ENCODE measurements at places on chromosomes 5 and 9.
A peak's percentile ranks its signal among the peaks of the same experiment; 100 is the strongest.

DNA sequence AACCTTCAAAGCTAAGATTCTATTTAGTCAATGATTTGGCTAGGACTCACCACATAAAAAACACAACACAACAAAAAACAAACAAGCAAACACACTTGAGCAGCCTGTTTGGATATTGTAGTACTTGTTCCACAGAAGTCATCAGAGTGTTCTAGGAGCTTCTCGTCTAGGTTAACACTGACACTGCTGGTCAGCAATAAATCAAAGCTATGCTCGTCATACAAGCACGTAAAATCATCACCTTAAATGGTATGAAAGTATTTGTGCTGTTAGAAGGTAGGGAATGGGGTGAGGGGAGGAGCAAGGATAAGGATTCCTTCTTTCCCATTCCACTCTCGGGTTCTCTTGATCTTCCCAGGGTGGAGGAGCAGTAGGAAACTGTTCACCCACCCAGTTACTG lies 88.0 kb downstream of the ARL15 start:
- DNase-seq = no peak

DNA sequence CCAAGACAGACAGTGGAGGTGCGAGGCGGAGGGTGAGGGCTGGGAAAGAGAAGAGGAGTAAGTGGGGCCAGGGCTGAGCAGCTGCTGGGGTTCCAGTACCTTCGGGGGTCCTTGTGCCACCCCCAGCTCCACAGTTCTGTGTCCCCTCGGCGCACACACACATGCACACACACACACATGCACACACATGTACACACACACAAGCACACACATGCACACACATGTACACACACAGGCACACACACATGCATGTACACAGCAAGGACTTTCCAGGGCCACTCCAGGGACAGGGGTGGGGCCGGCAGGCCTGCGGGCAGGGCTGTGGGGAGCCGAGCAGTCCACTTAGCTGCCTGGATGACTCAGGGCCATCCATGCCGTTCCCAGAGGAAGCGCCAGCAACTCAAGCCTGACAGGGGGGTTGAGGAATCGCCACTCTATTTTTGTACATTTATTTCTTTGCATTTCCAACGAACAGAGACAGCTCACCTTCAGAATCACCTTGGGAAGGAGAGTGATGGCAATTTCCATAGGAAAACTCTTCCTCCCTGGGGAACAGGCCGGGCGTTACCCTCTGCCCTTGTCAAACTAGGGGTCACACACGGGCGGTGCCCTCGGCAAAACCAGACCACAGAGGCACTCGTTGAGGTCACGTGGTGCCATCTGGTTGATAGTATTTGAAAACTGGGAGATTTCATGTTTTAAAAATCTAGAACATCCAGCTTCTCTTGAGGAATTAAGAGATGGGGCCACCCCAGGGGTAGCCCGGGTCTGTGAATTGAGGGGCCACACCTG lies 135.7 kb downstream of the ADAMTS2 start:
- DNase-seq = no peak

GRCh38 chr5:617896-618295 lies 5.8 kb downstream of the CEP72 start:
- no peak for DNase-seq

DNA sequence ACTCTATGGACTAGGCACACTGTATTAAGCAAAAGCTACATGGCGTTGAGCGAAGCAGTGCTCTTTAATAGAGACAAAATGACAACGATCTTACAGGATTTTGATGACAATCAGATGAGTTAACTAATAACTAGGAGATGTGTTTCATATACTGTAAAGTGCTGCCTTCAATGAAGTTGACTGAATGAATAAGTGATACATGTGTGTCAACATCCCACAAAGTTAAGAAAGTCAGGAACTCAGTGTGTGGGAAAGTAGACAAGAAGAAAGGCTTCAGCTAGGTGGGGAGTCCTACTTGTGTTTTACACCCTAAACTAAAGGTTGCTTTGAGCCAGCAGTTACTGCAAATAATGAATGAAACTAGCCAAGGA lies 79.6 kb downstream of the PAPPA start:
- DNase-seq = no peak

DNA sequence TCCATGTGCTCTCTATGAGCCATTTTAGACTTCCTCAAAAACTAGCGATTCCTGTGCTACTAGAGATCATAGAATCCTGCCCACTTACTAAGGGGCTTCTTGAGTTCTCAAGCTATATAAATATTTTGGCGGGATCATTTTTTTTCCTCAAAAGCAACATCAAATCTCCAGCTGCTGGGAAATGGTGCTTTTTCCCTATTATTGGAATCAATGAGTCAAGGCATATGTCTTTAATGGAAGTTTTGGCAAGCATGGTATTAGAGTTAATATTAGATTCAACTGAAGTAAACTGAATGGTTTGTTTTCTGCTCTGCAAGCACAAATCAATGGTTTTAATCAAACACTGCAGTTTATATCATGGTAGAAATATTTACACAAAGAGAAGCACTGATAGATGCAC lies 369.9 kb upstream of the PTGER4 start:
- DNase-seq = no peak

GRCh38 chr5:164326219-164326618 lies 820.8 kb downstream of the MAT2B start:
- DNase-seq = no peak

- no peak for DNase-seq
These were observed 25.2 kb downstream of the GLDC start for GRCh38 chr9:6620353-6620752.

DNA sequence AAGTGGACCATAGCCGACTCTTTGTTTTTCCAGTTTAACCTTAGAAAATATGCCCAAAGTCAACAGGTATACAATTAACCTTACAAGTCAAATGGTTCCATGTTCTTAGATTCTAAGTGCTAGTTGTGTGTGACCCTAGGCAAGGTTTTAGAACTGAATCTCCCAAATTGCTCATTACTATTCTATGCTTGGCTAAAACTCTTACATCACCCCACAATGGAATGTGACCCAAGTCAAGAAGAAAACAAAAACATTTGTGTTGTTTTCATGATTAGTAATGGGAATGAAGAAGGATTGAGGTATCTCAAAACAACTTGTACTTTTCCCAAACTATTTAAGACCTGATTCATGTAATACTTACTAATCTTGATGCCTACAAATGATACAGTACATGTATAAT lies 159.2 kb downstream of the ARRDC3 start:
- DNase-seq = no peak

GRCh38 chr5:168879331-168879730 lies 300.2 kb upstream of the PANK3 start:
- no peak for DNase-seq

DNA sequence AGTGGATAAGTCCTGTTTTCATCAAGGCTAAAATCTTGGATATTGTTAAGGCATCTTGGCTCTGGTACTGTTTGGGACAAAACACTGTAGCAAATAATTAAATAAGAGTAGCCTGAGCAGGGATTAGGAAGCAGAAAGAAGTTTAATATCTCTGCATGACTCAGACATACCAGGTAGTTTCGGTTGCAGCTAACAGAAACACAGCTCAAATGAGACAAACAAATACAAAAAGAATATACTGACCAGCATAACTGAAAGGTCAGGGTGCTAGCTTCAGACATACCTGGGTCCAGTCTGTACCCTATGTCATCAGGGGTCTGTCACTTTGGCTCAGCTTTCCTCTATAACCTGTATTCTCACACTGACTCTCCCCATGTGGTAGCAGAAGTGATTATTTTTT lies 156.4 kb upstream of the MAP3K1 start:
- DNase-seq = no peak

GRCh38 chr5:77426670-77427069 lies 65.4 kb downstream of the WDR41 start:
- DNase-seq = no peak

DNA sequence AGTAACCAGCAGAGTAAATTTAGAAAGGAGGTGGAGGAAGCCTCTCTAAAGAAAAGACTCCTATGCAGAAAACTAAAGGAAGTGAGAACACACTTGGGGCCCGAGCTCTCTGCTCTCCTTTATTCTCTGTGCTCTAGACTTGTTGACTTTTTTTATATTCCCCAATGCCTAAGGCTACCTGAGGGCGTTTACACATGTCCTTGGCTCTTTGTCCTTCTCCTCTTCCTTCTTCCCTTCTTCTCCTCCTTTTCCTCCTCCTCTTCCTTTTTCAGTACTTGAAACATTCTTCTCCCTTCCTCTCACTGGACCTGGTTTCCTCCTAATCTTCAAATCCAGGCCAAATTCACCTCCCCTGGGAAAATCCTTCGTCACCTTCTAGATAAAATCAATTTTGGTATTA lies 256.4 kb upstream of the TRPC7 start:
- DNase-seq = no peak

- DNase-seq = no peak
These were observed 287.9 kb upstream of the ZNF608 start for GRCh38 chr5:125034331-125034730.

DNA sequence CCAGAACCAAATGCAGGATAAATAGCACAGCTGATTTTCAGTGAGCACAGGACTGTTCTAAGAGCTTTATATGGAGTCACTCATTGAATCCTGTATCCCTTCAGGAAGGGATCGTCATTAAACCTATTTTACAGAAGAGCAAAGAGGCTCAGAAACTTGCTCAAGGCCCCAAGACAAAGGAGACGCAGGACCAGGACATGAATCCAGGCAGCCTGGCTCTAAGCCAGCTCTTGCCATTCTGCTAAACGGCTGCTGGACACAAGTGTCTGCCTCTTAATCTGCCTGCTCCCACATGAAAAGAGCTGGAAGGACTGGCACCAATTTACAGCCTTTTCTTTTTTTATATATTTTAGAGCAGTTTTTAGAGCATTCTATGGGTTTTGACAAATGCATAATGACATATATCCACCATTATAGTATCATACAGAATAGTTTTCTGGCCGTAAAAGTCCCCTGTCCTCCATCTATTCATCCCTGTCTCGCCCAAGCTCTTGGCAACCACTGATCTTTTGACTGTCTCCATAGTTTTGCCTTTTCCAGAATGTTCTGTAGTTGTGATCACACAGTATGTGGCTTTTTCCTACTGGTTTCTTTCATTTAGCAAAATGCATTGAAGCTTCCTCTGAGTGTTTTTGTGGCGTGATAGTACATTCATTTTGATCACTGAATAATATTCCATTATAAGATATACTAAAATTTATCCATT lies 37.5 kb downstream of the RETREG1 start:
- no peak for DNase-seq

DNA sequence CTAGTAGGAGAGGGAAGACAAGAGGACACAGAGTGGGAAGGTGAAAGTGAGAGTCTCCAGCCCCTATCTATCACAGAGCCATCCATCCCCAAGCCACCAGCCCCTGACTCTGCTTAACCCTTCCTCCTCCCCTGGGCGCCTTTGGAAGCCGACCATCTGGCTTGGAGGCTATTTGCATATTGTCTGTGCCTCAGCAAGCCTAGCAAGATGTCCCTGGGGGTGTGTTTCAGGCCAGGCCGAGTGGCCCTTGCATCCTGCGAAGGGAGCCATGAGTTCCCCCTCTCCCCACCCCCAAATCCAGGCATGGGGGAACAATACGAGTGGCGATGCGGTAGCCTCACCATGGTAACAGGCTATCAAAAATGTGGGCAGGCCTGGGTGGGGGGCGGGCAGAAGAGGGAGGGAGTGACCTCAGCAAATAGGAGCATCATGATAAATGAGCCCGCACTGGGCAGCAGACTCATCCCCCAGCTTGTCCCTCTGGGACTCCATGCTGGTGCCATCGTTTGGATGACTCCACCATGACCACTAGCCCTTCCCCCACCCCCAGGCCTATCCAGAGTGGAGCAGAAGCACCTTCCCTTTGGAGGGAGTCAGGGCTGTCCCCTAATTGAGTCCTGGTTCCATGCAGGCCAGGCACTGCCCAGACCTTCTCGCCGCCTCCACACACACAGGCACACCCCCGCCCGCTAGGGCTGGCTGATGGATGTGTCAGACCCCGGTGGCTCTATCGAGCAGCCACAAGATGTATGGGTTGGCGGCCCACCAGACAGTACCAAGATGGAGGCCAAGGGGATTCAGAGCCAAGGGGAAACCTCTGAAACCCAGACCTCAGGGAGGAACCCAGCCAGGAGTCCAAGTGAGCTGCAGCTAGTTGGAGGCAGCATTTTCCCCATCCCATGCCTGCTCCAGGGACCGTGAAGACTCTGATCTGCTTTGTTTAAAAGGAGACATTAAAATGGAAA lies 14.6 kb downstream of the URM1 start:
- DNase-seq = no peak

GRCh38 chr5:114544561-114544960 lies 182.7 kb downstream of the KCNN2 start:
- no peak for DNase-seq

DNA sequence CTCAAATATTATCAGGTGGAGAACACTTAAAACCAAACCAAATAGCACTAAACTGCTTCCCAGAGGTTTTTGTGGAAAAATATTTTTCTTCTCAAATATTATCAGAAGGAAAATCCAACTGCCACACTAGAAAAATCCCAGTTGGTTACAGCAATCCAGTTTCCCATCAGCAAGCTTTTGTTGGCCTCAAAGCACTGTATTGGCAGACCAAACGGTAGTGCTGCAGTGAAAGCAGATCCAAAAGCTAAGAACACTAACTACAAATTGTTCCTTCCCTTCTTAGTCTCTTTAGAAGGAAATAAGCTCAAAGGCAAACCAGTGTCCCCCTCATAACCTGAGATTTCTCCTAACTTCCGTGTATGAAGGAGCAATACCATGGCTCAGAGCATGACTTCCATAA lies 105.3 kb downstream of the TRIM36 start:
- no peak for DNase-seq

- no peak for DNase-seq
These were observed 255.1 kb downstream of the MCTP1 start for GRCh38 chr5:95029569-95030366.

DNA sequence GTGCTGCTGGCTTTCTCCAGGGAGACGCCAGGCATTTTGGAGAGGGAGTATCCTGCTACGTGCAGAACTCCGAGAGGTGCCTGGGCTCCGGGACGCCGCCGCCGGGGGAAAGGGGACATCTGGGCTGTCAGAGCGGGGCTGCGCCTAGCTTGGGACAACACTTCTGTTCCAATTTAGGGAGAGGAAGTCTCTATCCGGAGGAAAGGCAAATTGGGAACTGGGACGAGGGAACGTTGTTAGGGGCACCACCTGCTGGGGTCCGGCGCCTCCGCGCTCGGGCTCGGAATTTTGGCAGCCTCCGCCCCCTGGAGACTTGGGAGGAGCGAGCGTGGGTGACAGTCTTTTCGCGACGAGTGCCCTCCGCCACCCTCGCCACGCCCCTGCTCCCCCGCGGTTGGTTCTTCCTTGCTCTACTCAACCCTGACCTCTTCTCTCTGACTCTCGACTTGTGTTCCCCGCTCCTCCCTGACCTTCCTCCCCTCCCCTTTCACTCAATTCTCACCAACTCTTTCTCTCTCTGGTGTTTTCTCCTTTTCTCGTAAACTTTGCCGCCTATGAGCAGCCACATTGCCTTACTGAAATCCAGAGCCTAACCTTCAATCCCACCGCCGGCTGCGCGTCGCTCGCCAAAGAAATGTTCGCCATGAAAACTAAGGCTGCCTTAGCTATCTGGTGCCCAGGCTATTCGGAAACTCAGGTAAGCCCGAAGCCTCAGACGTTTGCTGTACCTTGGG lies 1.6 kb downstream of the TSLP start:
- DNase-seq = peak; percentile 2

Data from NCI-H187 (cell line).